Stimulated activated CD4-positive, alpha-beta T cell treated with anti-CD3 and anti-CD28 coated beads, Interleukin-12 subunit alpha, Interleukin-12 subunit beta, amount 100 ng/mL, for 24 hours (primary cell): ENCODE measurements at places on chromosomes 2 and 18.

- DNase-seq: no peak
Measured at GRCh38 chr2:235500761-235501672, 7.2 kb downstream of the AGAP1 start.

- no peak for DNase-seq
Measured at GRCh38 chr2:25639696-25640095, 33.7 kb downstream of the DTNB start.

DNA sequence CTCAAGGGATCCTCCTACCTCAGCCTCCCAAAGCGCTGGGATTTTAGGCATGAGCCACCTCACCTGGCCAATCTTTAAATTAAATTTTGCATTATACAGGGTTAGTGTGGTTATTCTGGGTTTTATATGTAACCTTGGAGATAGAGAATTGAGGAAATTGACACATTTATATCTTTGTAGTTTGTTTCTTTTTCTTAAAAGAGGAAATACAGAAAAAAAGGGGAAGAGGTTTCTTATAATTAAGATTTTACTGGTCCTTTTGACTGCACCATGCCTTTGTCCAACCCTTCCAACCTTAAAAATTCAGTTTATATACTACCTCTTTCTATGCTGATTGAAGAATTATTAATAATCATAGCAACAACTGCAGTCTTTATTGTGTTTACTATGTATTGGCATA is 210.1 kb upstream of the STON1 start:
- no peak for DNase-seq

DNA sequence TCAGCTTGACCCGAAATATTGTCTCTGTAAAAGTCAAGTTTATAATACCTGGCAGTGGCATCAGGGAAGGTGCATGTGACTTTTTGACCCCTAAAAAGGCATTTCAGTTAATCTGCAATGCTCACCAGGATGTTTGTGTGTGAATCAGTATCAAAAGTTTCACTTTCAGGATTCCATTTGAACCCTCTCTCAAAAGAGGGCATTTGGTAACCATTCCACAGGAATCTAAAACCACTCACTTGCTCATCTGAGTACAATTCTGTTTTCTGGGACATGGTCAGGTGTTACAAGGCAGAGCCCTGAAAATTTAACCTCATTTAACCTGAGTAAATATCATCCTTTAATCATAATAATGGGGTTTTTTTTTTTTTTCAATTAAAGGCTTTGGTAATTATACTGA is 77.9 kb upstream of the KLF7 start:
- no peak for DNase-seq

DNA sequence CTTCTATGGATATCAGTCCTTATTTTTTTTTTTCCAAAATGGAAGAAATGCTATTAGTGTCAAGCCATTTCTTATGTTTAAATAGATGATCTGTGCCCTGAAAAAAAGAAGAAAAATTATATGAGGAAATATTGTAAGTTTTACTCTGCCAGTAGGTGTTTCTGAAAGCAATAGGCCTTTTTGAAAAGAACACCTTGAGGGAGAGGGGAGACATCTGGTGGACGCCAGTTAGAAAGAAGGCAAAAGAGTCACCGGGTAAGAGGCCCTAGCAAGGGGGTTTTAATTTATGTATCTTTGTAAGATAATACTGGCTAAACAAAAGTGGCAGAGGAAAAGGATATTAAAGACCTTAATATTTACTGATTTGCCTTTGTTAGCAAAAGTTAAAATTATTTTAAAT is 56.1 kb downstream of the DYNAP start:
- DNase-seq: no peak
